Activated gamma-delta T cell treated with anti-CD3 and anti-CD28 coated beads, Interleukin-2, amount 50 U/mL, for 16 hours (primary cell): ENCODE measurements at places on chromosomes 5 and 9.
A peak's percentile ranks its signal among the peaks of the same experiment; 100 is the strongest.

GRCh38 chr5:116529615-116530014, 45.0 kb downstream of the SEMA6A start:
- DNase-seq, result no peak

- DNase-seq, result no peak
Observed at GRCh38 chr5:176630681-176631222, 277 bp downstream of the EIF4E1B start.

DNA sequence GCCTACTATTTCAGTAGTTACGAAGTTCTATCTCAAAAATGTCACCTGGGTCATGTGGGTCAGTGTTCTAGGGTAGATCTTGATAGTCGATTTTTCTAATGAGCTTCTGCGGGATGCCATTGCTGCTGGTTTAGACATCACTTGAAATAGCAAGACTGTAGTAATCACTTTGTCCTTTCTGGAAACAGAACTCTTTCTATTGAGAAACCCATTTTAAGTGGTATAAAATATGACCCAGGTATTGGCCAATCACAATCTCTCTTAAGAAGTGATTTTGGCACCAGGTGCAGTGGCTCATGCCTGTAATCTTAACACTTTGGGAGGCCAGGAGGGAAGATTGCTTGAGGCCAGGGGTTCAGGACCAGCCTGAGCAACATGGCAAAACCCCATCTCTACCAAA, 17.6 kb downstream of the ARRDC3 start:
- DNase-seq, result no peak

DNA sequence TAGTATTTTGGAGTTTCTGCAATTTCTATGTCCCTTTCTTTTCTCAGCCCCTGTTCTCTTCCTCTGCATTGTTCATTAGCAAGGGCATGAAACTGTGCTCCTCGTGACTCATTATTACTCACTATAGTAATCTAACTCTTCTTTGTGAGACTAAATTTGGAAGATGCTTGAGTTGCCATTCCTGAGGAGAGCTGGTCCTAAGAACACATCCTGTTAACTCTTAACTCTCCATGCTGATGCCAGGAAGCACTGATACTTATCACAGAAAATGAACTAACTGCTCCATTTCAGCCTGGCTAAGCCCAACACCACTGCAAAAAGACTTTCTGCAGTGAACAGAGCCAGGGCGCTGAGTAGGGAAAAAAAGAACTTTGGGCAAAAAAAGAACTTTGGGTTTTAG, 10.6 kb upstream of the CSNK1A1 start:
- DNase-seq, result no peak

- no peak for DNase-seq
Observed at GRCh38 chr5:117461403-117461802, 886.8 kb upstream of the SEMA6A start.

DNA sequence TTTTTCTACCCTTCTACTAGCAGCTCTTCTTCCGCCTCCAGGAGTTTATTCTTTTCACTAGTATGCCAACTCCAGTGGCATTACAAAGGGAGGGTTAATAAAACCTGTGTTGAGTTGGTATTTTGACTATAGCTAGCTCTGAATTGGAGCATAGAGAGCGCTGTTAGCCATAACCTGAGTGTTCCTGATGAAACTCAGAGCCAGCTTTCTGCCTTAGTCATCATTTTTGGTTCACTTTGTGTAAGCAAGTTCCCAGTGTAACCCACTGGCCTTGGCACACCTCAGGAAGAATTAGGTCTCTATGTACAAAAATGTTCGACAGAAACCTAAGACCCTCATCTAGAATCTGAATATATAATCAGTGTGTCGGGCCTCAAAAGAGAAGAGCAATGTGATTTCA, 238.9 kb downstream of the NR3C1 start:
- no peak for DNase-seq

DNA sequence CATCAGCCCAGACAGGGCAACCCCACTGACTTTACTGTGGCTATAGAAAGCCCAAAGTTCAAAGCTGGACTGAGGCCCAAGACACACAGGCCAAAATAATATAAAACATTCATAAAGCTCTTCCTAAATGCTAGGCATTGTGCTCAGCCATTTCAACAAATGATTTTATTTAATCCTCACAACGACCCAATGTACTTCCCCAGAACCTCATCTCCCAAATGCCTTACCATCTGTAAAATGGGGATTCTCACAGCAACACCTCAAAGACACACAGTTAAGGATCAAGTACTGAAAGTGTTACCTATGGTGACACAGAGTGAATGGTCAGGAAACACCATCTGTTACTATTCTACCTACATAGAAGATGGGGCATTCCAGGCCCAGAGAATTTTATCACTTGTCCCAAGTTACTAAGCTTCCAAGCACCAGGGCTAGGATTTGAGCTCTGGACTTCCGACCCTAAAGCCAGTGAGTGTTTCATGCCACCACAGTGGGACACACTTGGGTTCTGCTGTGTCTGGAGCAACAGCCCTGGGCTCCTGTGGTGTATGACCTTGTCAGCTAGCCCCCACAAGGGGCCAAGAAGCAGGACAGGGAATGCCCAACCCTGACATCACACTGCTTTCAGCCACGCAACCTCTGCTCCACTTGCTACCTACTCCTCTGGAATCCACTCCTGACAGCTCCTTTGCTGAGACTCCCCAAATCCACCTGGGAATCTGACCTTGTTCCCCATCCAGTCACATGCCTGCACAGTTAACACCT, 15.1 kb downstream of the SHB start:
- no peak for DNase-seq

DNA sequence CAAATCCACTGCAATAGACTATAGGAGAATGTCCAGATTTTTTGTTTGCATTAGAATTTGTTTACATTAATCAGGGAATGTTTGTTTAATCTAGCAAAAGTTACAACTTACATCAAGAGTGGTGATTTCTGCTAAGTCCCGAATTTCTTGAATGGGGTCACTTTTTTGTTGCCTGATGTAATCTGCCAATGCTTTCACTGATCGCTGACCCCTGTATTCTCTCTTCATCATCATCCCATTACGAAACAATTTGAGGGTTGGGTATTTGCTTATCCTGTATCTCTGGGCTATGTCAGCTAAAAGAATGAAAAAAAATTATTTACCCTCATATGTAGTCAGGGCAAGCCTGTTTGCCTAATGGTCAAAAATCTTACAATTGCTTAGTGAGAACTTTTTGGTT, 76.9 kb downstream of the ERP44 start:
- DNase-seq, result no peak

GRCh38 chr5:111434800-111435199, 77.5 kb downstream of the STARD4 start:
- no peak for DNase-seq

DNA sequence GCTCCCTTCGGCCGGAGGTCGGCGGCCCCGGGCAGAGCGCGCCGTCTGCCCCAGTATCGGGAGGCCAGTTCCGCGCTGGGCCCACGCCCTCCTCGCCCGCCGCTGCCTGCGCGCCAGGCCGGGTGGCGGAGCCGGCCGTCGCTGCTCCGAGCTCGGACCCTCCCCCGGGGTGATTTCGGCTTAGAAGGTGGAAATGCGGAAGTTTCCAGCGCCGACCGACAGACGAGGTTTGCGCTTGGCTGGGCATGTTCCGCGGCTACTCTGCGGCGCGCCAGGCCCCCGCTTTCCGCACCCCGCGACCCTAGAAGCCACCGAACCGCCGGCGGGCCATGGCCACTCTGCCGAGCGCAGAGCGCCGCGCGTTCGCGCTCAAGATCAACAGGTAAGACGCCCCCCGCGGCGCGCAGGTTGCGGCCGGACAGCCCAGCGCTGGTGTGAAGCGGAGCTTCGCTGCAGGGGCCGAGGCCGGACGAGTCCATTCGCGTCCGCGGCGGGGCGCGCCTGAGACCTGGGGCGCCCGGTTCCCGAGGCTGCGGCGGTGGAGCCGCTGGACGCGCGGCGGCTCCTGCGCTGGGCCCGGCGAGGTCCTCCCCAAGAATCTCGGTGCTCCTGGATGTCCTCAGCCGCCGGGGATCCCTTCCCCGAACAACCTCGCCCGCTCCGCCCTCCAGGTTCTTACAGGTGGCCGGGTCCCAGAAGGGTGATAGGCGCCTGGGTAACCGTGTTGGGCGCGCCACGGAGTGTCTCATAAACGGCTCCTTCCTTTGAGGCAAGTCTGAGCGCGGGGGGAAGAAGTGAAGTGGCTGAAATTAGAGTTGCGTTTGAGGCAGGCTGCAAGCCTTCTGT, at the start of gene DOCK8:
DOCK8 (plus strand) TSS at position 218 of the 846 bp plus-strand sequence; CDS start at position 330, 112 bp downstream.
- DNase-seq, result peak; percentile 9

- no peak for DNase-seq
Observed at GRCh38 chr5:30574761-30575160, 618.7 kb upstream of the CDH6 start.

- no peak for DNase-seq
Observed at GRCh38 chr5:160310140-160310539, 2.2 kb downstream of the CCNJL start.

GRCh38 chr9:4879115-4879558, 86.4 kb downstream of the RCL1 start:
- no peak for DNase-seq

DNA sequence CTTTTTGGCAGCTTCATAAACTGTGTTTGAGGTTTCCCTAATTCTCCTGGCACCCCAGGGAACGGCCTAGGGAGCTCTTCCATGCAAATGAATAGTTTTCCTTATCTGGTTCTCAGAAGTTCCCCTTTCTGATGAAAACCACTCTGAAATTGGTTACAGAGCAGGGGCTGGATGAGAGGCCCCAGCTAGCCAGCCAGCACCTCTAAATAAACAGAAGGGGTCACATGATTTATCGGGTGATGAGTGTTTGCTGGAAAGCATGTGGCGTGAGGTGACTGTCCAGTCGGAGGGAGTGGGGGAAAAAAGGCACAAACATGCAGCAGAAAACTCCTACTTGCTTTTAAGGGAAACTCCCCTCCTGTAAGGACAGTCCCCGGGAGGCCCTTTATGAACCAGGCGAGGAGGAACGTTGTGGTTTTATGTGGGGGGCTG, 261.2 kb upstream of the ANKRD55 start:
- DNase-seq, result no peak

DNA sequence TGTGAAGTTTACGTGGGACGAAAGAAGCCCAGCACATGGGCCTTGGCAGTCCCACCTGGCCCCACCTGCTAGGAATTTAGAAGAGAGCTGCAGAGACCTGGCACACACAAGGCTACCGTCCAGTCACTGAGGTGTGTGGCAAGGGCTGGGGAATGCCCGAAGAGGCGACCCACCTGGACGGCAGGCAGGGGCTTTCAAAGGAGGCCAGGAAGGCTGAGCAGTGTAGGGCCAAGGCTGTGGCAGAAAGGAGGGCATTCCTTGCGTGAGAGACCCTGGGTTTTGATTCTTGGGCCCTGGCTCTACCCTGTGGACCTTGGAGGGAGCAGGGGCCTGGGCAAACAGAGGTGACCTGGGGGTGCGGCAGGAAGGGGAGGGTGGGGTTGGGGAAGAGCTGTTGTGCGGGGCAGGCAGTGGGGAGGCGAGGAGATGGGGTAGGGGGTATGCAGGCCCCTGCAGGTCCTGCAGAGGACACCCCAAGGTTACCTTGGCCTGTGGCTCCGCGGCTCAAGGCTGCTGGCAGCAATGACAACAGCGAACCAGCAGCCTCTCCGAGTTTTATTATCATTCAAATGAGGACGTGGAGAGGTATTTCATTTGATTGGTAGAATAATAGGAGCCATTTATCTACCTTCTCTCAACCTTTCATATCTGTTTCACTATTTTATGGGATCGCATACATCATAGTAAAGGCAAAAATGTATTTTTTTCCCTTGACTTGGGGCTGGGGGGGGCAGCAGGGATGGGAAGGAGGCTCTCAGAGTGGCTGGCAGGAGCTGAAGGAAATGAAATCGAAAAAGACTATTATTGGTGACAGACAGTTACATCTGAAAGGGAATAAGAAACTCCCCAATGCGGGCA, 24.8 kb downstream of the TSPAN17 start:
- DNase-seq, result no peak

DNA sequence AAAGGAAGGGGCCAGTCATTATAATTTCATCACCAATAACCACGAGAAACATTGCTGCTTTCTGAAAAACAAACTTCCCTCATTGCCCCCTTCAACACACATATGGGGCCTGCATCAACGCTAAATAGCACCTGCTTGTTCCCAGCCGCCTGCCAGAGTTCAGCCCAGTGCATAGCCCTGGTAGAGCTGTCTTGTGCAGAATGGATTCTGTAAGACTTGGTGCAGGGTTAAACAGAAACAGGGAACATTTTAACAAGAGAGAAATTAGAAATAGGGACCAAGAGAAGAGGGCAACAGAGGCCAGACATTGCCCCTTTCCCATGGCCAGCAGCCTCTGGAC, 56.7 kb downstream of the UBE2QL1 start:
- no peak for DNase-seq

DNA sequence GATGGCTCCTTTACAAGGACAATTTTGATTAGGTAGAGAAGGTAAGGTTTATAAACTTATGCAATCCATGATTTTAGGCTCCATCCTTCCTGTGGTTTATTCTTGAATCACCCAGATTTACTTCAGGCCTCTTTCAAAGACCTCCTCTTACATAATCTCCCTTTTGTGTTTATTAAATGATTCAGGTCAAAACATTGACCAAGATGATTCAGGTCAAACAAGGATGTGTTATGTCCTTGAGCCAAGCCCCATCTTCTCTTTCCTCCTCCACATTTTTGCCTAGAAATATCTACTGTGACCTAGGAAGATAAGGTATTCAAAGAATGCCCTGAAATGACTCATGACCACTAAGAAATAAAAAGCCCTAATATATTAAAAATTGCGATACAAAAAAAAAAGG, 31.8 kb upstream of the TLR4 start:
- DNase-seq, result no peak

GRCh38 chr9:16688814-16689213, 181.7 kb downstream of the BNC2 start:
- no peak for DNase-seq

DNA sequence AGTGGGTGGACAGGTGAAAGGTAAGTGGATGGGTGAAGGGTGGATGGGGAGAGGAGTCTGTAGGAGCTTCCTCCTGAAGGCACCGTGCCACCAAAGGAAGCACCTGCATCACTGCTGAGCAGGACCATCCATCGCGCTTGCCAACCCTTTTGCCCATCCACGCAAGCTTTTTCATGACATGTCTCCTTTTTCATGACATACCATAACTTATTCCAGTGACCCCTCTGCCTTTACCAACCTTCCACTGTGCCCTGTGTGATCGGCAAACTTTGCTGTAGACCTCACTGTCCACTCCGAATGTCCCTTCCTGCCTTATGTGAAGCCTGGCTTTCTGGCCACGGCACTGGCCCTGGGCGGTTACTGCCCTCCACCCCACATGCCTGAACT, 13.4 kb downstream of the FLT4 start:
- DNase-seq, result no peak

DNA sequence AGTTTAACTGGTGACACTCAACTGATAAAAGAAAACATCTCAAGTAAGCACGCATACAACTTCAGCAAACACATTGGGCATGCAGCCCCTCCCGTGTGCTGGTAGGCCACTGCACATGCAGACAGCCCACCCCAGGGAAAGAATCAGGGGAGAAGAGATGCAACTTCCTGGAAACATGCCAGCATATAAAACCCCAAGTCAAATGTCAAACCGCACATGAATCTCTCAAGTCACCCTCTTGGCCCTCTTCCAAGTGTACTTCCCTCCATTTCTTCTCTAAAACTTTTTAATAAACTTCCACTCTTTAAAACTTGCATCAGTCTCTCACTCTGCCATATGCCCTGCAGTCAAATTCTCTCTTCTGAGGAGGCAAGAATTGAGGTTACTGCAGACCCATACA, 732.7 kb downstream of the SEMA5A start:
- DNase-seq, result no peak
